ENCODE measurements at places on chromosomes 16 and 17. TPM values are rescaled to one million over a fixed set of nuclear protein-coding genes. Genes with fewer than 3 reads are reported as not detected.

FSCN2 gene
- 19.7 TPM for total RNA-seq

CCDC182 gene
- total RNA-seq: not detected

SKAP1 gene
- 2.1 TPM for total RNA-seq

GRB7 gene
- 14.0 TPM for total RNA-seq

FAM171A2 gene
- total RNA-seq: 13.2 TPM

GSDMA gene
- not detected for total RNA-seq

CIBAR2 gene
- not detected for total RNA-seq

DNA sequence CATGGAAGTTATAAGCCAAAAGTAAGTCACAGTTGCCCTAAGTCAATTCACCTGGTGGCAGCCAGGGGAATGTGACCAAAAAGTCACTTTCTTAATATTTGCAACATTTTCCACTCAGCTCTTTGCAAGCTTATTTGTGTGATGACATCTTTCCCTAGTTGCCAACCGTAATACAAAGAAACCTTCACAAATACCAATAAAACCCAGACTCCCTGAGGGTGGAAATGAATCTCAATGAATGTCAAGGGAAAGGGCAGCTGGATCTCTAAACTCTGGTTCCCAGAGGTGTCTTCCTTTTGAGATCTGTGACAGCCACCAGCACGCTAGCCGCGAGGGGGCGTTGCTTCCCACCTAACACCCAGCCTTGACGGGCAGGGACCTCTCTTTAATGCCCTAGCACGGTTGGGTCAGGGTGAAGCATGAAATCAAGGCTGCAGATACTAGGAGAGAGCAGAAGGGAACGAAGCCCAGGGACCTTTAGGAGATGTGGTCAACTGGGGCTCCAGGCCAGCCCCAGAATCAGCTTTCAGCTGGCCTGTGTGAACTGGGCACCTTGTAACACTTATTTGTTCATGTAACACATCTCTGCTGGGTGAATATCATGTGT lies 82.2 kb downstream of the CMC2 start:
- DNase-seq: peak; percentile 42

DNA sequence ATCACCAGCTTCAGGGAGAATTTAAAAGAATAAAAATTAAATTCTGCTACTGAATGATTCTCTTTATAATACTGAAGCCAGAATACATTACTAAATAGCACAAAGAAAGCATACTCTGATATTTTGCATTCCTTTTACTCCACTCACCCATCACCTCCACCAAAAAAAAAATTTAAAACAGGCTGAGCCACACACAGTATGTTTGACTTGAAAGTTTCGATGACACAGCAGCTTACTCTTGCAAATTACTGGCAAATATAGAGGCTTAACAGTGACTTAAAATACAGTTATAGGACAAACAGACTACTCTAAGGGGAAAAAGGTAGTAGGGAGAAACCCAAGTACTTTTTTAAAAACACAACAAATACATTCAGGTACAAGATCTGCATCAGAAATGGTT lies 39.2 kb downstream of the GPATCH8 start:
- no peak for DNase-seq

- no peak for DNase-seq
Measured at GRCh38 chr17:34368946-34369500, 6.0 kb upstream of the CCL1 start.

- DNase-seq: no peak
Measured at GRCh38 chr17:77437017-77437416, 296.2 kb downstream of the SEC14L1 start.

DNA sequence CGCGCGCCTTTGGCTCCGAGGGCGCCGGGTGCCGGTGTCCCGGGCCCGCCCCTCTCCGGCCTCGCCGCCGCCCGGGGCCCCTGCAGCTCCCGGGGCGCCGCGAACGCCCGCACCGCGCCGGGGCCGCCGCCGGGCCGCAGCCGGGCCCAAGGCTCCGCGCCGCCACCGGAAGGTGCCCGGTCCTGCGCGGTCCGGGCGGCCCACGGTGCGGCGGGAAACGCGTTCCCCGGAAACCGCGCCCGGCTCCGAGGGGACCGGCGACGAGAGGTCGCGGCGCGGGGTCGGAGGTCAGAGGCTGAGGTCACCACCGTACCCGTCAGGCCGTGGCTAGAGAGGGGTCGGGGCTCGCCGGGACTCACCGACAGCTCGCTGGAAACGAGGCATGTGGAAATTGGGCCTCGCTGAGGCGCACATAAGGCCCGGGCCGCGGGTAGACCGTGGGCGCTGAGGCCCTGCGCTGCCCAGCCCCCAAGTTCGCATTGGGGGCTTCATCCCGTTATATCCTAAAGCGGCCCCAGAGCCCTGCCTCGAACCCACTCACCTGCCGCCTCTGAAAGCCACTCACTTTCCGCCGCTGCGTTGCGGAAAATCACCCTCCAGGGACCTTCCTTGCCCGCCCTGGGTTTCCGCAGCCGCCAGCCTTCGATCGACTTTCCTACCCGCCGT lies at the start of gene DUS1L:
DUS1L (minus strand) TSS at position 167 of the 666 bp plus-strand sequence. CDS start 745 bp downstream, outside the sequence.
- DNase-seq: peak; percentile 45

GRCh38 chr16:19014461-19014860 lies 30.7 kb downstream of the TMC7 start:
- DNase-seq: no peak

GRCh38 chr17:5248821-5249479 lies 14.3 kb upstream of the SCIMP start:
- DNase-seq: no peak

- DNase-seq: no peak
Measured at GRCh38 chr17:50439008-50439407, 13.0 kb downstream of the ACSF2 start.

DNA sequence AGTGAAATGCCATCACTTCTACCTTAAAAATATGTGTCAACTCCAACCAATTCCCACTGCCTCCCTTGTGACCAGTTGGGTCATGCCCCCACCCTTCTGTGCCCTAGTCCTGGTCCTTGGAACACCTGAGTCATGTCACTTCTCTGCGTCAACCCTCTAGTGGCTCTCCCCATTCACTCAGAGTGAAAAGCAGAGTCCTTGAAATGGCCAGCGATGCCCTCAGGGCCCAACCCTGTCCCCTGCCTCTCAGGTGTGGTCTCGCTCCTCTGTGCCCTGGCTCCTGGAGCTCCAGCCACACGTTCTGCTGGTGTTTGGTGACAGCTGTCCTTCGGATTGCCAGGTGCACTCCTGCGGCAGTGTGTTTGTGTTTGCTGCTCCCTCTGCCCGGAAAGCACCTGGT lies 89.2 kb downstream of the SPECC1 start:
- no peak for DNase-seq

DNA sequence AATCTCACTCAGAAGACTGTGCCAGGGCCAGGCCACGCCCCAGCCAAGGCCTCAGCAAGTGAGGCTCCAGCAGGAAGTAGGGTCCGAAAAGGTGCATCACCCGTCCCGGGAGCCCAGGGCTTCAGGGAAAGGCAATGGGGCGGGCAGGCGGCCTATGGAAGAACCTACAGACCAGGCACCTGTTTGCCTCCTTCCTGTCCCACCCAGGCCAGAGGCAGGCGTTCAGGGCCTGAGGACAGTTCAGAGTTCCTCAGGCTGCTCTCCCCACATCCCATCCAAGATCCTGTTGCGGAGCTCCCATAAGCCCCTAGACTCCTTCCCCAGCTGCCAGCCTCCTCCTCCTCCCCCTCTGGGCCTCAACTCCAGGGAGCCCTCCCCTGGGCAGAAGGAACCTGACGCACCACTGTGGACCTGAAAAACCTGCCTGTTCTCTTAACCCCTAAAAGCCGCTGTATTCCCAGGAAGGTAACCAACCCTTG lies 2.3 kb downstream of the CLUH start:
- DNase-seq: peak; percentile 41

DNA sequence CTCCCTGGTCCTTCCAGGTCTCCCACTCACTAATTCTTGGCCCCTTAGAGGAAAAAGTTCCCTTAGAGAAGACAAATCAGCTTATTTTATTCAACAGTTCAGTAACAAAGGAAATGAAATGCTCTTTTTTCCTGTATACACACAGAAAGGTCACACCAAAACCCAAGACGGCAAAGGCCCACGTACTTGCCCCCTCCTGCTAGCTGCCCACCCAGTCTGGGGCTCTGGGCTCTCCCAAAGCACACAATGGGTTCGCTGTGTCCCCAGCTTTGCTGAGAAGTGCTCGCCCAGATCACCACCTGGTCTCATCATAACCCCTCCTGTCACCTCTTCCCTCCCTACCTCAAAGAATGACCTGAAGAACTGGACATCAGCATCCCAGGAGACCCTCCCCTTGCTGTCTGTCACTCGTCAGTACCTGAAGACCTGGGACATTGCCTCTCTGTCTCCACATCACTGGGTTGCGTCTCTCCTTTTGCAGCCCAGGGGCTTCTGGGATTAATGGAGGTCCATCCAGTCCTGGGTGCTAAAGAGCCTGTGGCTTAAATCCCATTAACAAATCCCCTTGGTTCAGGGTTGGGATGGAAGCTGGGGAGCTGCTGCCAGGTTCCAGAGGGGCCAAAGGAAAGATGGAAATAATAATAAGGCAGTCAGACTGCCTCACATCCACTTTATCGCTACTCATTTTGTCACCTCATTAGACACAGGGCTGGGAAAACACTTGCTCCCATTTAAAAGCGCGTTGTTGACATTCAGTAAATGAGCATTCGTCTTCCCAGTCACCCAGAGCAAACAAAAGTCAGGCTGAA lies 3.3 kb downstream of the SLC6A4 start:
- no peak for DNase-seq

- DNase-seq: peak; percentile 69
Measured at GRCh38 chr16:75580-76501, 2.2 kb upstream of the MPG start.

DNA sequence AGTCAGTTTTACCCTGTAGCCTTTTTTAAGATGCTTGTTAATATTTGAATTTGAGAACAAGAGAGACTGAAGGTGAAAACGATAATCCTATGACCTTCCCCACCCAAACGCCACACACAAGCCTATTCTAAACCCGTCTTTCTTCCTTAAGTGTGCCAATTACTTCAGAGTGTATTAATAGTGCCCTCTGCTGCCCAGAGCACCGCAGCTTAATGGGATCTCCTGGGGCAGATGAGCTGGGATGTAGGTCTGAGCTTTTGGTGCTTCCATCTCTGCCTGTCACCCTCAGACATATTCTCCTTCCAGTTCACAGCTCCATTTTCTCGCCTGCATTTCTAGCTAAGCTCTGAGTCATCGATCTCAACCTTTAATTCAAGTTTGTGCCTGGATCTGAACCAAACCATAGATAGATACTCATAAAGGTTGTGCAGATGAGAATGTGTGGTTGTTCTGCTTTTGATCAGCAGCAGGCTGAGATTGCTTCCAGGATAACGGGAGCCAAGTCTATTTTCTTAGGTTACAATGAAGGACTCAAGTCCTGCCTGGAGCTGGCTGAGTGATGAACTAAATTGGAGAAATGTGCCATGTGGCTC lies 46.4 kb upstream of the CDH13 start:
- DNase-seq: peak; percentile 34

Measured in thyroid gland (tissue), 4 donors.